ENCODE measurements at places on chromosomes 1 and 21.

DNA sequence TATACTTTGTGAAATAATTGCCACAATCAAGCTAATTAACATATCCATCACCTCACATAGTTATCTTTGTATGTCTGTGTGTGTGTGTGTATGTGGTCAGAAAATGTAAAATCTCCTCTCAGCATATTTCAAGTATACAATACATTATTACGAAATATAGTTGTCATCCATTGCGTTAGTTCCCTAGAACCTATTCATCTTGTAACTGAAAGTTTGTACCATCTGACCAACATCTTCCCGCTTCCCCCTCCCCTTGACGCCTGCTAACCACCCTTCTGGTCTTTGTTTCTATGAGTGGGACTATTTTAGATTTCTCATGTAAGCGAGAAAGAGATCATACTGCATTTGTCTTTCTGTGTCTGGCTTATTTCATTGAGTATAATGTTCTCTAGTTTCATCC, 455.3 kb downstream of the KCNT2 start:
- no peak for DNase-seq

- DNase-seq, result no peak
These were observed 65.6 kb upstream of the IRF2BP2 start for GRCh38 chr1:234675572-234675971.

- no peak for DNase-seq
These were observed 48.7 kb downstream of the DMAP1 start for GRCh38 chr1:44261962-44262361.

DNA sequence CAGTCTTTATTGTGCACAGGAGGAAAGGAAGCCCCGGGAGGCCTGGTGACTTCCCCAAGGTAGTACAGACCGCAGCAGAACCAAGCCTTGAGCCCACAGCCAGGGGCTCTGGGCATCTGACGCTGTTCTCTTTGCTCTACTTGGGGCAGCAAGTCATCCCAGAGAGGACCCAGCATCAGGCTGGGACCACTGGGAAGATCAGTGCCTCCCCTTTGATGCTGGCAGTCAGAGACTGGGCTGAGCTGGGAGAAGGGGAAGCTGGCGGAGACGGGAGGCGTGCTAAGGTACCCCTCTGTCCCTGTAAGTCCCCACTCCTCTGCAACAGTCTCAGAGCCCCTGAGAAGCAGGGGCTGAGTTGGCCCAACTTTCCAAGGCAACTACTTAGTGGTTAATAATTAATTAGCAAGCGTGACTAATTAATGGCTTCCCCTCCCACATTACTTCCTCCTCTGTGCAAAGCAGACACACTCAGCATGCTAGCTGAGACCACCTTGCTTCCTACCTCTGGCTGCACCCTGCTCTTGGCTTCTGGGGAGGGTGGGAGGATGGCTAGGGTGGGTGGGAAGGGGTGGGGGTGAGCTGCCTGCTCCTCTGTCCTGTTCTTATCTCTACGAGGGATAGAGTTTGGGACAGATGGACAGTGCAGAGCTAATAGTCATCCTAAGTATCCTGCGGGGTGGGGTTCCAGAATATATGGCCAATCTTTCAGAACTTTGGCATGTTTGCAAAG, 1.3 kb downstream of the INAVA start:
- DNase-seq, result no peak

- no peak for DNase-seq
These were observed 14.6 kb upstream of the SLC41A1 start for GRCh38 chr1:205827623-205828022.

GRCh38 chr1:218895064-218895587, 278.6 kb upstream of the LYPLAL1 start:
- DNase-seq, result no peak

GRCh38 chr1:161848676-161849075, 82.6 kb downstream of the ATF6 start:
- no peak for DNase-seq

DNA sequence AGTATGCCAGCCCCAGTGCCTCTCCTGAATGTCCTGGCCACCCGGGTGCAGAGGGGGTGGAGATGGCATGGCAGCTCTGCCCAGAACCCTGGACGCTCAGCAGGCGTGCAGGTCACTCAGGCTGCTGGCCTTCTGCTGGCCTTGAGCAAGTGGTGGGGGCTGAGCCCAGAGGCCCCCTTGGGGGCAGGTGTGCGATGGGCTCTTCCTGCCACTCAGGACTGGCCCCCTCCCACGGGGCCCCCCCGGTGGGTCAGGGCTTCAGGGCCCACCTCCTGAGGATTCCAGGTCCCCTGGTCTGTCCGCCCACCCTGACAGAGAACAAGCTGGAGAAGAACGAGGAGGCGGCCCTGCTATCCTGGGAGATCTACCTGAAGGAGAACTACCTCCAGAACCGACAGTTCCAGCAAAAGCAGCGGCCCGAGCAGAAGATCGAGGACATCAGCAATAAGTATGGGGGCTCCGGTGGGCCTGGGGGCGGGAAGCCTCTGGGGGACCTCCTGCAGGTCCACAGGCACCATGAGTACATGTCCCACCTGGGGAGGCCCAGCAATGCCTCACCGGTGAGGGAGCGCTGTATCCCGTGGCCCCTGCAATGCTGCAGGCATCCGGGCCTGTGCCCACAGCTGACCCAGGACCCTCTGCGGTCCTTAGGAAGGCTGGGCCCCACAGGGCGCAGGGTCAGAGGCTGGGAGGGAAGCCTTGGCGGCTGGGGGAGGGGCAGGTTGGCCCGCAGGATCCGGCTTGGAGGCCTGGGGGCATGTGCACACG, 37.0 kb upstream of the LRRC3 start:
- DNase-seq, result no peak

DNA sequence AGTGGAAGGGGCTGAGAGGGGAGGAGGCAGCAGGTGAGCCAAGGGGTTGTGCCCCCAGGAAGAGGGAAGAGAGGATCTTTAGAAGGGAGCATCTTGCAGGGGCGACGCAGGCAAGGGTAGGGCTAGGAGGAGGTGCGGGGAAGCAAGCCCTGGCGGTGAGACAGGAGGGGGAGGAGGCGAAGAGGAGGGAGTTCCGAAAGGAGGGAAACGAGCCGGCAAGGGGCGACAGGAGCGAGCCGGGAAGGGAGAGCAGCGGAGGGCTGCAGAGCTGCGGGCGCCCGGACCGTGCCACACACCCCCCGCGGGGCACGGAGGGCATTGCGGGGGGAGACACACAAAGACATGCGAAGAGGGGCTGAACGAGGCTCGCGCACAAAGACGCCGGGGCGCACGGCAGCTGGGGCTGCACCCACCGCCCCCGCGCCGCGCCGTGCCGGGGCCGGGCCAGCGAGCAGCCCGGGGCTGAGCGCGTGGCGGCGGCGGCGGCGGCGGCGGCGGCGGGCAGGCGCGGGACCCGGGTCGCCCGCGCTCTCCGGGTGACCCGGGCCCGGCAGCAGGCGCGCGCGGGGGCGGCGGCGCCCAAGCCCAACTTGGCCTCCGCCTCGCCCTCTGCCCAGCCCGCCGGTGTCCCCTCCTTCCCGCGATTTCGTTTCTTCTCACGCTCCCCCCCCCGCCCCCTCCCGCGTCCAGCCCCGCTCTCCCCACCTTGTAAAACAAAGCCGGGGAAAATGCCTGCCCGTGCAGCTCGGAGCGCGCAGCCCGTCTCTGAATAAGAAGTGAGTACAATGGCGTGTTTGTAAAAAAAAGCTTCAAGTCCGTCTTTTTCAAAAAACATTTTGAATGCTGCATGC, at the start of gene KCNK2:
KCNK2 (plus strand) TSS at position 206 of the 851 bp plus-strand sequence. CDS start 649 bp downstream, outside the sequence.
- DNase-seq, result no peak

- no peak for DNase-seq
These were observed 6.3 kb upstream of the KRTAP26-1 start for GRCh38 chr21:30326390-30326789.

DNA sequence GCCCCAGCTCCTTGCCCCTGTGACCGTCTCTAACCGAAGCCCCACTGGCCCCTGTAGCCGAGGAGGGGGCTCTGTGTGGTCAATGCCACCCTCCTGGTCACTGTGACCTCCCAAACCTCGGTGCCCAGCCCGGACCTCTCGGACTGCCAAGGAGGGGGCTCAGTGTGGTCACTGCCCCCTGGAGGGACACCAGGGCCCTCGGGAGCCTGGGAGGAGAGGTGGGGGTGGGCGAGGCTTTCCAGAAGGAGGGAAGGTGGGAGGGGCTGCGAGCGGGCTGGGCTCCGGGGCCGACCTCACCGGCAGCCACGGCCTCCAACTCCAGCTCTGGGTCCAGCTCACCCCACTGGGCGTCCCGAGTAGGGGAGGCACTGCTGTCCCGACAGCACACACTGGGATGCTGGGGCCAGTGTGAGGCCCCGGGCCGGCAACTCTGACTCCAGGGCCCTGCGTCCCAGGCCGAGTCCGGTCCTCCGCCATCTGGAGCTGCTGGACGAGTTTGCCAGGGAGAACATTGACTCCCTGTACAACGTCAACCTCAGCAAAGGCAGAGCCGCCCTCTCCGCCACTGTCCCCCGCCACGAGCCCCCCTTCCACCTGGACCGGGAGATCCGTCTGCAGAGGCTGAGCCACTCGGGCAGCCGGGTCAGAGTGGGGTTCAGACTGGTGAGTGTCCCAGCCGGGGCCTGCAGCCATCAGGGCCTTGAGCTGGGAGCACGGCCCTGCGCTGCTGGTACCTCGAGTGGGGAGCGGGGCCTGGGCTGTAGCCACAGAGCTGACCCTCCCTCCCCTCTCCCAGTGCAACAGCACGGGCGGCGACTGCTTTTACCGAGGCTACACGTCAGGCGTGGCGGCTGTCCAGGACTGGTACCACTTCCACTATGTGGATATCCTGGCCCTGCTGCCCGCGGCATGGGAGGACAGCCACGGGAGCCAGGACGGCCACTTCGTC, 6.4 kb downstream of the SCNN1D start:
- no peak for DNase-seq

- no peak for DNase-seq
These were observed 23.4 kb downstream of the CELF3 start for GRCh38 chr1:151693057-151693651.

DNA sequence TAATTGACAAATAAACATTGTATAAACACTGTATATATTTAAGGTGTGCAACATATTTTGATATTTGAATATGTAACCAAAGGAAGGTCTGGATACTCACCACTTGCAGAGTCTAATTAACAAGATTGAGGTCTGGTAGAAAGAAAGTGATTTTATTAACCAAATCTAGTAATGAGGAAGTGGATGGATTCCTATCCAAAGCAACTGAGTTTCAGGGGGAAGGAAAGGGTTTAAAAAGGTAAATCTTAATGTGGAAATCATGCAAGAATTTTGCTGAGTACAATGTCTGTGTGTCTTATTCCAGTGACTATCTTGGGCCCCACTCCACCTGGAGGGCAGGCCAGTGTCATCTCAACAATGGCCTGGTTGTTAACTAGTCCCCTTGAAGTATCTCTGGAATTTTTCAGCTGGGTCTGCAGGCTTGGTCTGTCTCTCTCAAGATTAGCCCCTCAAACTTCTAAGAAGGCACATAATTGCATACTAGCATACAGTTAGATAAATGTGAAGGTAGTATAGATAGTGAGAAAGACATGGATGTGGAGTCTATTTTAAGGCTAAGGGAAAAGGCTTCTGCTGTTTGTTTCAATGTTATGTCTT, 262.7 kb upstream of the RGS18 start:
- DNase-seq, result no peak

DNA sequence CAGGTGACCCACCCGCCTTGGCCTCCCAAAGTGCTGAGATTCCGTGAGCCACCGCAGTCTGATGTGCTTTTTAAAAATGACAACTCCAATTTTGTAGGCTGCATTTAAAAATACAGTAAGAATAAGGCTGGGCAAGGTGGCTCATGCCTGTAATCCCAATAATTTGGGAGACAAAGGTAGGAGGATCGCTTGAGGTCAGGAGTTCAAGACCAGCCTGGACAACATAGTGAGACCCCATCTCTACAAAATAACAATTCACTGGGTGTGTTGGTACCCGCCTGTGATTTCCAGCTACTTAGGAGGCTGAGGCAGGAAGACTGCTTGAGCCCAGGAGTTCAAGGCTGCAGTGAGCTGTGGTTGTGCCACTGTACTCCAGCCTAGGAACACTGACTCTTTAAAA, 23.4 kb downstream of the SLC19A2 start:
- DNase-seq, result no peak

GRCh38 chr1:25500694-25501093, 42.7 kb upstream of the LDLRAP1 start:
- DNase-seq, result no peak

DNA sequence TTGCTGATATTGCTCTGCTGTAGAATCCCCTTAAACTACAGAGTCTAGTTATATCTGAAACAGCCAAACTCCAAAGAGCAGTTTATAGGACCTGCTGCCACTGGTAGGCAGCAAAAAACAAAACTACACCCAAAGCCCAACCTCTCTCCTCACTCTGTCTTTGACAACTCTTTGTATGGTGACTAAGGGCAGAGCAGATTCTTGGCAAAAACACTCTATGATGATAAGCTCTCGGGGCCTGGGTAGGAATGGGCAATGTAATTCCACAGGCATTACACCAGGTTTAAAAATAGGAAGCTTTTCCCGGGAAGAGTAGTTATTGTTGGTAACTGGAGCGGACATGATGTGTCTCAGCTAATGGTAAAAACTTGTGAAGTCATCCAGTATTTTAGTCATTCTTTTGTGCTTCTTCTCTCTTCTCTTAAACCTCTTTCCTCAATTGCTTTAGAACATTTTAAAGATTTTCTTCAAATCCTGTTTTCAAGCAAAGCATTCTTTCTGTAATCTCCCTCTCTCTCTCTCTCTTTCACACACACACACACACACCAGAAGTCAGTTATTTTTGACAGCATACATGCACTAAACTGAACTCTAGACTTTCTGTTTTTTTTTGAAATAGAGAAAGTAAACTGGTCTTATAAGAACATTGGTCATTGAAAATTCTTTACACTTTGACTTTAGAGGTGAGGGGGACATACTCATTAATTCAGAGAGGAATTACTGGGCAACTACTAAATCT, 193.5 kb downstream of the PAPPA2 start:
- DNase-seq, result no peak

DNA sequence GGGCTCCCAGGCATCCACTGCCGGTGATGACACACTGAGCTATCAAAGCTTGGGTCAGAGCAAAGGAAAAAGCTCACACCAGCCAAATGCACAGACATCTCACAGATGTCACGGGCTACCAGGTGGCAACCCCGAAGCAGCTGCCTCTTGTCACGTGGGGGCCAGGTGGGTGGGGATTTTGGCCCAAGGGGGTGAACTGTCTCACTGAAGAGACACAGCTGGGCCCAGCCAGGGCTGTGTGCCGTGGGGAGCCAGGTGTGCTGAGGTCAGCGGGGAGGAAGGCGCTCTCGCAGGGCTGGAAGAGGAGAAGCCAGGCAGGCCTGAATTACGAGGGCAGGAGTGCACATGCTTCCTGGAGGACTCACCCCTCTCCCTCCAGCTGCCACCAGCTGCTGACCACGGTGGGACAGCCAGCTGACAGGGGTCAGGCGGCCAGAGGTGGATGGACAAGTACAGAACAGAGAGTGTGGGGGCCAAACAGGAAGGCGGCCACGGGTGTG, 32.4 kb downstream of the KCNN3 start:
- no peak for DNase-seq

Measured in activated B cell treated with CpG ODN at 0.5 μM for 24 hours (primary cell).